ENCODE measurements at places on chromosomes 1 and 21.

DNA sequence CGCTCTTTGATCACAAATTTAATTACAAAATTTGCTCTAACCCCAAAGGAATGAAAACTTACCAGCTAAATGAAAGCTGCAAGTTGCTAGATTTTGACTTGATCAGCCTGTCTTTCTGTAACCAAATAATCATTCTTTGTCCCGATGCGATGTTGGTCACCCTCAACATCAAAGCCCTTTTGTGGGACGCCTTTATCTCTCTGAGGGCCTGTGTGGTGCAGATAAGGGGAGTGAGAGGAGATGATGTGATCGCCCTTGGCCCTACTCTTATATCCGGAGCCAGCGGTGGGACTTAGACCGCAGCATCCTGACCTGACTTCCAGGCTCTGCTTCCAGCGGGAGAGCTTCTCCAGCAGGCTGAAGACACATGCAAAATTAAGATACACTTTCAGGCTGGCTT lies 19.3 kb upstream of the UMODL1 start:
- DNase-seq: no peak

DNA sequence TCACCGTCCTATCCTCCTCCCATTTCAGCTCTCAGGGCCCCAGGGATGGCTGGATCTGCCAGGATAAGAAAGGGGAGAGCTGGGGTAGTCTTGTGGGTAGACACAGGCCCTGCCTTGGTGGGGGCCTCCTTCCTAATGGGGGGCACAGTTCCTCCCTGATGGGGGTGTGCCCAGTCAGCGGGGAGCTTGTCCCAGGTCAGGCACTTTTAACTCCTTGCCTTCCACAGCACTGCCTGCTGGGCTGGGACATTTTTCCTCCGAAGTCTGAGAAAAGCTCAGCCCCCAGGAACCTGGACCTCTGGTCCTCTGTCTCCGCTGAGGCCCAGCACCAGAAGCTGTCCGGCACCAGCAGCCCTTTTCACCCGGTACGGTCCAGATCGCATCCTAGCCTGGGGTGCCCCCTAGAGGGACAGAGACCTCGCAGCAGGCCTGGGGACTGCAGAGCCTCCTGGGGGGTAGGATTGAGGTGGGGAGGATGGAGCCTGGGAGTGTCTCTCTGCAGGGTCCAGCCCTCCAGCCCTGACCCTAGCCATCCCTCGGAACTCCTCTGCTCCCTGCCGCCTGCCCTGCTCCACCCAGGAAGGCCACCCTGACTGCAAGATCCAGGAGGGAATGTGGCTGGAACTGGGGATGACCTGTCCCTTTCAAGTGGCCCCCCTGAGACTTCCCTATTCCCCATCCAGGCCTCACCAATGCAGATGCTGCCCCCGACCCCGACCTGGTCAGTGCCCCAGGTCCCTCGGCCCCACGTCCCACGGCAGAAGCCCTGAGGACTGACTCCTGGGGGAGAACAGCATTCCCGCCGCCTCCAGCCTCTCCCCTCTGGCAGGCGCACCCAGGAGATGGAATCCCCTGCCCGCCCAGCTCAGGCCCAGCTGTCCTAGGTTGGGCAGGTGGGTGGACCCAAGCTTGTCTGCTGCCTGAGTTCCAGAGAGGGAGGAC lies 12.0 kb downstream of the MIIP start:
- DNase-seq: peak; percentile 27

DNA sequence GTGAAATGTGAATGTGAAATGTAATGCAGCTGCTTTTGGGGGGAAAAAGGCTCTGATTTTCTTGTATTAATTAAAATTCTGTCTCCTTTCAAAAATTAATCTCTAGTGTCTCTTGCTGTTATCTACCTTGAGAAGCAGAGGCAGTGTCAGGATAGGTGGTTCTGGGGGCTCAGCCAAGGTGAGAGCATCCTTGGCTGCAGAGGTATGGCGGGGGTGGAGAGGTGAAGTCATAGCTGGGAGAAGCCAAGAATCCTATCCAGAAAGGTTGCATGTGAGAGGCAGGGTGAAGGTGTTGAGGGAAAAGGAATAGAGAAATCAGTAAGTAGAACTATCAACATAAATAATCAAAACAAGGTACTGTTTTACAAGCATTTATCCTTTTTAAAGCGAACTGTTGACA lies 181.2 kb downstream of the CACNA1E start:
- DNase-seq: no peak

GRCh38 chr1:170214117-170215032 lies 68.6 kb downstream of the NTMT2 start:
- DNase-seq: no peak

GRCh38 chr1:44537956-44538355 lies 132.9 kb downstream of the RNF220 start:
- no peak for DNase-seq

- peak; percentile 61 for DNase-seq
These were observed 157.3 kb downstream of the KCNJ6 start for GRCh38 chr21:37758982-37759381.

DNA sequence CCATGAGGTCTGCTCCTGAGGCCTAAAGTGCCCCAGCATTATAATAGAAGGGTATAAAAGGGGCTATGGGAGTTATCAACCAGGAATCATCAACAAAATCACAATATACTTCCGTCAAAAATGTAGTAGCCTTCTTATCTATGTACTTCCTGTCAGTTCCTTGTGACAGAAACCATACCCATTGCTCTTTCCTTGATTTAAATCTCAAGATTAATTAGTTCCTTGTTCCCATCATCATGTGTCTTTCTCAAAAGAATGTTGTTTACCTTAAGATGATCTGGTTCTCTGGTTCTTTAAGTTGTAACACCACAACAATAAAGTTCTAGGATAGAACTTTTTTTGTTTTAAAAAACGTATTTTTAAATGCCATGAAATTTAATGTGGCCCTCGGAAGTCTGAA lies 833.3 kb downstream of the LTN1 start:
- DNase-seq: no peak

- peak; percentile 18 for DNase-seq
These were observed 21.1 kb downstream of the SSBP3 start for GRCh38 chr1:54384918-54385726.

- no peak for DNase-seq
These were observed 121.5 kb downstream of the PLD5 start for GRCh38 chr1:242402956-242403355.

DNA sequence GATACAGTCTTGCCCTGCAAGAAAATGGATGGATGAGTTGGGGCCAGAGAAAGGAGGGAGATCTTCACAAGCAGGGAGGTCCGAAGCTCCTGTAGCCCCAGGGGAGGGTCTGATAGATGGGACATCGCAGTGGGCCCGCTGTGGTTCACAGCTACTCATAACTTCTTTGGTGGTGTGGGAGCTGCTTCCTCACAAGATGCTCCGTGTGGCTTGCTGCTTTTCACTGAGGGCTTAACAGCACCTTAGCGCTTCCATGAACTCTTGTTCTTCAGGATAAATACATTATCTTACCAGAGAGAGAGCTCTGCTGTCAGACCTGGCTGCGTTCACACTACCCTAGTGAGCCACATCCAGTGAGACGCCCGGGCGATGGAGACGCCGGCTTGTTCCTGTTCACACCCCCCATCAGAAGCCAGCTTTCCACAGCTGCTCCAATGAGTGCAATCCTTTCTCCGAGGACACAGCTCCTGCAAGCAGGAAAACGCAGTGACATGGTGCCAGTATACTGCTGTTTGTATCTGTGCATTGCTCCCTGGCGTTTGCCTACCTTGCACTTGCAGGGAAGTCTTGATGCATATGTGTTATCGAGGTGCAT lies 599.8 kb downstream of the AJAP1 start:
- DNase-seq: no peak

GRCh38 chr1:8889925-8890785 lies 11.7 kb upstream of the ENO1 start:
- DNase-seq: peak; percentile 85

DNA sequence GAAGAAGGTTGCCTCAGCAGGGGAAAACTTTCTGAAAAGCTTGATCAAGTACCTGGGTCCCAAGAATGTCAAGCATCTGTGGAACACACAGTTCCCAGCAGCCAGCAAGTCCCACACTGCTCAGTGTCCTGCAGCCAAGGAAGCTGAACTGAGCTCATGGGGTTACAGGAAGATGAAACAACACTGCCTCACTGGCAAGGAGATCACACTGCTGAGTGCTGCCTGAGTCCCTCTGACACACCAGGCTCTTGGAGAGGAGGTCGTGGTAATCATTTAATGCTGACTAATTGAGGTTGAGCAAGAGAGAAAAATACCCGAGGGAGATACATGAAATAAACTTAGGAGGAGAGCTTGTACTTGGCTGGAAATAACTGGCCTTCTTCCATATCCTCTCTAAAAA lies 75.2 kb downstream of the MPZL1 start:
- peak; percentile 99 for DNase-seq

- DNase-seq: peak; percentile 71
These were observed 9.9 kb upstream of the NCF2 start for GRCh38 chr1:183600136-183600535.

GRCh38 chr1:171852272-171852671 lies 11.0 kb downstream of the DNM3 start:
- peak; percentile 53 for DNase-seq

DNA sequence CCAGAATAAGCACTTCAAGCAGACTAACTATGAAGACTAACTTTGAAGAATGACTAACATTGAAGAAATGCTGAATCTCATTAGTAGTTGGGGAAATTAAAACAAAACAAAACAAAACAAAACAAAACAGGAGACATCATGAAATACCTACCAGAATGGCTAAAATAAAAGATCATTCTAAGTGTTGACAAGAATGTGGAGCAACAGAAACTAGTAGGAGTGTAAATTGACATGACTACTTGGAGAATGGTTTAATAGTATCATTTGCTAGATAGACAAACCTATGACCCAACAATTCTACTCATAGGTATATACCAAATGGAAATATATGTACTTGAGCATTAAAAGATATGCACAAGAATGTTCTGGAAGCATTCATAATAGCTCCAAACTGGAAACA lies 18.9 kb upstream of the ZFP69B start:
- DNase-seq: no peak

GRCh38 chr1:174775621-174776020 lies 224.1 kb upstream of the CACYBP start:
- no peak for DNase-seq

DNA sequence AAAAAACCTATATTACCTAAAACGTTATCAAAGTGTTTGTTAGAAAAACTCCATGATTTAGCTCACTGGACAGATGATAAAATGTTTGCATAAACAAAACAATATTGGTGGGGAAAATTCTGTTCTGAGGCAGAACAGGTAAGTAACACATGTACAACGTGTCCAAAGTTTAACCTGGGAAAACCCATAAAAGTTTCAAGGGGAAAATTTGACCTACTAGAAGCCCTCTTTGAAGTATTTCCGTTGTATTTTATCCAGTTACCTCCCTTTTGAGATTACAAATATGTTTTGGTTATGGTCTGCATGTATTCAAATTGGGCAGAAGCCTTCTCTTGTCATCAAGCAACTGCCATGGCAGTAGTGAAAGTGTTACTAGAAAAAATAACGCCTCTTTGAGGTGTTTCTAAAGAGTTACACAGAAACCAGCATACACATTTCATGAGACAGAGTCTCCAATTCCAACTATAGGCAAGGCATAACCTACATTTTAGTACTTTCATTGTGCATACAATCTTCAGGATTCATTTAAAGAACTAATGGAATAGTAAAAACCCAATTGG lies 58.0 kb upstream of the PDC start:
- DNase-seq: no peak

DNA sequence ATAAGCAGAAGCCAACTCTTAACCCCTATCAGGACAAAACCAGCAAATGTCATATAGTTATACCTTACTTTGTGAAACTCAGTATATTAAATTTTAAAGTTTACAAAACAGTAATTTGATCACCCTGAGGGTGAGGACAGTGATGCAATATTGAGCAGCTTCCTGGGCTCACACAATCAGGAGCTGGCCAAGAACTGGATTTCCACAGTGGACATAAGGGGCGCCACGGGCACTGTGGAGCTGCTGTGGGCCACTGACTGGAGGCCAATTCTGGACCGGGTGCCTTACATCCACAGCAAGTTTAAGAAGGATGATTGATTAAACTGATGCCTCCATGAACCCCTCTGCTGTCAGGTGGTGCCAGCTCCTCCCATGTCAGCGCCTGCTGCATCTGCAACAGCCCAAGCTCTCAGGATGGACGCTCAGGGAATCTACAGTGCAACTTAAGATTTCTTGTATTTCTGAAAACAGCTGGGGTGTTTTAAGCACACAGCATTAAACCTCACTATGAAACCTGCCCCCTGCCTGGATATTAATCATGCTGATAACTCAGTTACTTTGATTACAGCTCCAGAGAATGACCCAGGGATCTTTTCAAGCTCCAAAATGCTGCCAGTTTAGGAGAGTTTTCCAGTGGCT lies 55.9 kb downstream of the TOR3A start:
- no peak for DNase-seq

GRCh38 chr1:182299728-182300616 lies 91.6 kb downstream of the GLUL start:
- DNase-seq: no peak

GRCh38 chr1:117654493-117655219 lies 48.8 kb downstream of the TENT5C start:
- no peak for DNase-seq

All from kidney tubule cell (primary cell).